Pericardium fibroblast (primary cell): ENCODE measurements at places on chromosomes 6 and 20. TPM values are rescaled to one million over a fixed set of nuclear protein-coding genes. Genes with fewer than 3 reads are reported as not detected.

The HLA-DMB gene
- total RNA-seq: 0.23 TPM in 1 of 2 replicates, not detected in the other

The MUC22 gene
- total RNA-seq: not detected in 2 replicates

The MYH7B gene
- 0.12 TPM in 1 of 2 replicates, not detected in the other for total RNA-seq

The COX4I2 gene
- 0.23 TPM in 1 of 2 replicates, not detected in the other for total RNA-seq

The MAP7 gene
- total RNA-seq: 0.12 TPM in 1 of 2 replicates, not detected in the other

The ANKS1A gene
- 6.8 and 8.4 TPM in 2 replicates for total RNA-seq
